Mucosa of descending colon (tissue), 3 donors: ENCODE measurements at places on chromosomes 2 and 18. TPM values are rescaled to one million over a fixed set of nuclear protein-coding genes. Genes with fewer than 3 reads are reported as not detected.

Gene METTL21A
- 21.5 TPM for total RNA-seq

DNA sequence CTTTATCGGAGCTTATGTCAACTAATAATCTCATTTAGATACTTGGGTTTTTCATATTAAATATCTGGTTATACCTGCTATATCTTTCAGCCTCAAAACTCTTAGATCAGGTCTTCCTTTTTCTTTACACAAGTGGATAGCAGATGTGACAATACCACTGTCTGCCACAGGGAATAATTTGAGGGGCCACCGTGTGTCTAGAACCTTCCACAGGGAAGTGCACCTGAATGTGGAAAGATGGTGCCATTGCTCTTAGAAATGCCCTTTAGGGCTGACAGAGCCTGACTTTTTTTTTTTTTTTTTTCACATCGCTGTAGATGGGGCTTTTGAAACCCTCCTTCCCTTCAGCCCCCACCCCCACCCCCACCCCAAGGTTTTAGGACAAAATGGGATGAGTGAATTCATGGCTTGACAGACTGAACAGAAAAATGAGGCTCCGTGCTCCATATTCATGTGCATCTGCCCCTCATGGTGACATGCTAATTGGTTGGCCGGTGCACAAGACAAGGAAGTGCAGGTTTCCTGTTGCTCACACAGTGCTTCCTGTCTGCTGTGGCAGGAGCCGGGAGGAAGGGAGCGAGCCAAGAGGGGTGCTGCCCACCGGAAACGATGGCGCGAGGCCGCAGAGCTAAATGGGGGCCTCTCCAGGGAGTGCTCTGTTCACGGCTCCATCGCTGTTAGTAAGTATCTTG is 246.0 kb downstream of the LDLRAD4 start:
- DNase-seq, result peak; percentile 50

DNA sequence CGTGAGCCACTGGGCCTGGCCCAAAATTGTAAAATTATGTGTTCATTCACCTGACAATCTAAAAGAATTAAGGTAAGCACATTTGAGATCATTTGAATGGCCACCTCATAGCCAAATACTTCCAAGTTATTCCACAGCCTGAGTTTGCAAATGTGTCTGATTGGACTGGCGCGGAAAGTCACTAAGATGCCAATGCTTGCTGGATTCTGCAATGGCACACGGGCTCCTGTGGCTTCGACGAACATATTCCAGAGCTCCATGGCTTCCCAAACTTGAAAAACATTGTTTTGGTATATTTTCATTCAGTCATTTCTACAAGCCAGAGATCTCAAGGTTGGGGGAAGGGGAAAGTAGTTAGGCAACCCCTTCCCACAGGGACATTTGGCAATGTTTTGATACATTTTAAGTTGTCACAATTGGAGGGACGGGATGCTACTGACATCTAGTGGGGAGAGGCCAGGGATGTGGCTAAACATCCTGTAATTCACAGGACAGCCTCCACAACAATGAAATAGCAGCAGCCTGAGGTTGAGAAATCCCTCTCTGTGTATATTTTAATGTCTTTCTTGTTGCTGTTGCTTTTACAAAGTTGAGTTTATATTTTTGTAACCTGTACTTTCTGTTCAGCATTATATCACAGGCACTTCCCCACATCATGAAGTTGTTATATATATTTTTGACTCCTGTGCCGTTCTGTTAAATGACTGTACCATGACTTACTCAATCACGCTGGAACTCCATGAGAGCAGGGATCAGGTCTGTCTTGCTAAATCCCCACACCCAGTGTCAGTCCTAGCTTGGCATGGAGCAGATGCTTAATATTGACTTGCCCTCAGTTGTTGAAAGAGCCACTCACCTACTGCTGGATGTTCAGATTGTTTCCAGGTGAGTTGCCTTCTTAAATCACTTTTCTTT is 56.9 kb downstream of the COL4A4 start:
- DNase-seq, result peak; percentile 72

DNA sequence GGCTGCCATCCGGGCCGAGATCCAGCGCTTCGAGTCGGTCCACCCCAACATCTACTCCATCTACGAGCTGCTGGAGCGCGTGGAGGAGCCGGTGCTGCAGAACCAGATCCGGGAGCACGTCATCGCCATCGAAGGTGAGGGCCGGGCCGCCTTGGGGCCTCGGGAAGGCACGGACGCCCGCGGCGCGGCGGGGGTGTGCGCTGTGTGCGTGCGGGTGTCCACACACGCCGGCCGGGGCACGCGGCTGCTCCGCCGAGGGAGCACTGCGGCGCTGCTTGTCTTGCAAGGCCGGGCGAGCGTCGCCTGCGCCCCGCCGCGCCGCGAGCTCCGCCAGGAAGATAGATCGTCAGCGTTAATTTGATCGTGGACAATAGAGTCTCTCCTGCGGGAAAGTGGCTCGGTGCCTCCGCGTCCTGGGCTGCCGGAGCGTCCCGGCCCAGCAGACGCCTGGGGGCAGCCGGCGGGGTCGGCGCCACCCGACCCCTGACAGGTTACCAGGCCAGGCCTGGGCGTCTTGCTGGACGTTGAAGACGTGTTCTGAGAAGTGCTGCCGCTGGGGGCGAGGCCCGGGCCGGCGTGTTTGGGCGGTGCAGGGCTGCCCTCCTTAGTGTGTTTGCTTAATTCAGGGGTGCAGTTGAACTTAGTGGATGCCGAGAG is 1.0 kb downstream of the AGAP1 start:
- peak; percentile 68 for DNase-seq

DNA sequence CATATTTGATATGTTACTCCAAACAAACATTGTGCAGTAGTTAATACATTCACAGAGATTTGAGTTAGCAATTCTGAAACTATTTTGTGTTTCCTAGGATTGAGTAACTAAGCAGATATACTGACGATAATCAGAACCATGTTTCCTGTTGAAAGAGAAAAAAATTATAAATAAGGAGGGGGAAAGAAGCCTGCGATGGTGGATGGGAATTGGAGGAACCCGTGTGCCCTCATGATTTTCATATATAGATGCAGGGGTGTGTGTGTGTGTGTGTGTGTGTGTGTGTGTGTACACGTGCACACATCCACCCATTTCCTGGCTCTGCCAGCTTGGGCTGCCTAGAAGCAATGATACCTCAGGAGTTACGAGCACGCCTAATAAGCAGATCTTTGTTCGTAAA is 56.9 kb downstream of the LPIN2 start:
- DNase-seq, result no peak

- no peak for DNase-seq
Measured at GRCh38 chr2:44116319-44116718, 52.4 kb upstream of the PPM1B start.

DNA sequence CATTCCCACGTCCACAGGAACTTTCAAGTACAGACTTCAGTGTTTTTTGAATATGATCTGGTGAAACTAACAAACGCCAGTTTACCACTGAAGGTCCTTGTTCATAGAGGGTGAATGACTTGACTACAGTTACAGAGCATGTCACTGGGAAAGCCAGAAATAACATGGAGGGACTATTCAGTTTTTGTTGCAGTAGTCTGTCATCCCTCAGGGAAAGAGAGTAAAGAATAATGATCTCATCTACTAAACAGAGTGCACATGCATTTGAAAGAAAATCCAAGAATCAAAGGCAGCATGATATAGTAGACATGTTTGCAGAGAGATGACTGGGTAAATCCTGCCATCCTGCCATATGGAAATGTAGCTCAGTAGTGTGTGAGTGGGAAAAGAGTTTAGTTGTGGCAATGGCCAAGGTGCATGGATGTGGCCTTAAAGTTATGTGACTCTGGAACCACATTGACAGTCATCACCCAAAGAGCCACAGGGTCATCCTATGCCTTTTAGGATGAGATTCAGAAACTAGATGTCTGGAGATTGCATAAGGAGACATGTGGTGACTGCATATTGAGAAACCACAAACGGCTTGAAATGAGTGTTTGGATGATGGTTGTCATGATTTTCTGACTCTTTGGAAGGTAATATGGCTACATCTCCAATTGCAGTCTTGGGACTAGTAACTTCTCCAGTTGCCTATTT is 125.3 kb upstream of the ZEB2 start:
- DNase-seq, result no peak
